ENCODE measurements at places on chromosomes 1 and 21.

DNA sequence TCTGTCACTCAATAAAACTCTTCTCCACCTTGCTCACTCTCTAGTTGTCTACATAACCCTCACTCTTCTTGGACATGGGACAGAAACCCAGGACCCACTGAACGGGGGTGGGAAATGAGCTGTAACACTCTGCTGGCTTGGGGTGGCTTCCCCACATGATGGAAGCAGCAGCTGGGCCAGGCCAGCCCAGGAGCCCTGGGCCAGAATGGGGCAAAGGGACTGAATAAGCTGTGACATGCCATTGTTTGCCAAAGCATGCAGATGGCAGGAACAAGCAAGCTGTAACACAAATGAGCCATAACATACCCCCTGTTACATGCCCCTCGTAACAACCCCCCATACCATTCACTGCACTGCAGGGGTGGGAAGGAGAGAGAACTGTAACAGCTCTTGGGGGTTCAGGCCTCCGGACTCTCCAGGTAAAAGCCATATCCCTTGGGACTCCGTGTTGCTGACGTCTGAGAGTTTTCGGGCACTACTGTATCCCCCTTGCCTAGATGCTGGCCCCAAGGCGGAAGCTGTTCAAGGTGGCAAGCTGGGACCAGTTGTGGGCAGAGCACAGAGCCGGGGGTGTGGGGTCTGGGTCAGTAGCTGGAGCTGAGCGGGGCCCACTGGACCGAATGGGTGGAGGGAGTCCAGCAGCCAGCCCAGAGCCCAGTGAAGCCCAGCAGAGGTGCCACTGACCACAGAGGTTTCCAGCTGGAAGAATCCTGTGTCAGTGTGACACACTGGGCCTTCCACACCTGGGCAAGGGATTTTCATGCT is 56.1 kb upstream of the DMRTB1 start:
- no peak for DNase-seq

GRCh38 chr1:237226177-237226944 is 184.4 kb downstream of the RYR2 start:
- no peak for DNase-seq

GRCh38 chr1:45815667-45816458 is 12.5 kb downstream of the MAST2 start:
- DNase-seq = no peak

GRCh38 chr1:198611219-198611618 is 27.6 kb upstream of the PTPRC start:
- no peak for DNase-seq

- DNase-seq = no peak
Measured at GRCh38 chr1:160883581-160884513, 1.1 kb downstream of the ITLN1 start.

- DNase-seq = no peak
Measured at GRCh38 chr1:112431038-112431437, 35.0 kb downstream of the CTTNBP2NL start.

DNA sequence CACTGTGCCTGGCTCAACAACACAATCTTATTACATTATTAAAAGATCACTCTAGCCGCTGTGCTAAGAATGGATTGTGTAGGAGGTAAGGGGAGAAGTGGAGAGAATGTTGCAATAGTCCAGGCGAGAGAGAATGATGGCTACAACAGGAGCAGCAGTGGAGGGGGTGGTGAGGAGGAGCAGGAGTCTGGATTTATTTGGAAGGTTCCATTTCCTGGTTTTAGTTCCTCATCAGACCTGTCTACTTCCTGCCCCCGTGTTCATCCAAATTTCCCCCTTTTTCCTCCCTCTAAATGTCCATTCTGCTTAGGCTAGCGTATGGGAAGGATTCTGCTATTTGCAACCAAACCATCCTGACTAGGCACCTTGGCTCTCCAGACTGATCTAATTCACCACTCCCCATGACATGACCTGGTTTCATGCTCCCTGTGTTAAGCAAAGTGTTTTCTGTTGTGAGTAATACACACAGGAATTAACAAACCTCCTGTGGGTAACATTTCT is 35.1 kb upstream of the EYA3 start:
- no peak for DNase-seq

DNA sequence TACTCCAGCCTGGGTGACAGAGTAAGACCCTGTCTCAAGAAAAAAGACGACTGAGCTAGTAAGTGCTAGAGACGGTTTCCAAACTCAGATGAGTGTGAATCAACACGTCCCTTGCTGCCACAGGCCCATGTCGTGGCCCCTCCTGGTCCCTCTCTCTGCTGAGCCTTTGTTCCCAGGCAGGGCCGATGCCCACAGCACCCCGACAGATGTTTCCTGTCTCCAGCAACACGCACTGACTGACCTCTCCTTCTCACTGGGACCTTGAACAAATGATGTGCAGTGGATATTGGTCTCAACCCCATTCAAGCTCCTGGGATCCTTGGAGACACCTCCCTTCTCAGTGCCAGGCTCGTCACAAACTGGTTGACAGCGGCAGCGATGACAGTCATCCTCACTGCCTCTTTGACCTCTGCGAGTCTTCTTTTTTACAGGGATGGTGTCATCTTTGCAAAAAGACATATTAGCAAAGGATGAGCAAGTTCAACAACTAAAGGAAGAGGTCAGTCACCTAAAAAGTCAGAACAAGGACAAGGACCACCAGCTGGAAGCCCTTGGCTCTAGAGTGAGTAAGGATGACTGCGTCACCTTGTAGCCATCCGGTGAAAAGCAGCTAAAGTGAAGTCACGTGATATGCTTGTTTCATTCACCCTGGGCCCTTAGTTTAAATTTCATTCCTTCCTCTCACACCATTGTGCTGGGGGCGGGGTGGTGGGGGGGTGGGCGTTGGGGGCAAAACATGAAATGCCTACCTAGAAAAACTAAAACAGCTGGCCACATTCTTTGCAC is 65.8 kb downstream of the FHAD1 start:
- DNase-seq = no peak

GRCh38 chr1:103496014-103496635 is 29.4 kb upstream of the RNPC3 start:
- no peak for DNase-seq

DNA sequence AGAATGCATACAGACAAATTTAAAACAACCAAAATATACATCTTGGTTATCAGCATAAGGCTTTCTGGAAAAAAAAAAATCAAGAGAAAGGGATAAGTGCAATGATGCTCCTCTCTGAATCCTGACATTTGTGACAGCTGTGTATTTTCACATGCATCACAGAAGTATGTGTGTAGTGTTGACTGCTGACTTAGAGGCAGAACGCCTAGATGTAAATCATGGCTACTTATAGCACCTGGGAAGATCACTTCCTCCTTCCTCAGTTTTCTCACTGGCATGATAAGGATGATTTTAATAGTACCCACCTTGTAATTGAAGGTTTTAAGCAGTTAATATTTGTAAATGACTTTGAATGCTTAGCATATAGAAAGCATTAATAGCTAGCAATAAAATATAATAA is 112.5 kb downstream of the MRPL39 start:
- no peak for DNase-seq

GRCh38 chr1:101141376-101141775 is 95.4 kb upstream of the S1PR1 start:
- no peak for DNase-seq

DNA sequence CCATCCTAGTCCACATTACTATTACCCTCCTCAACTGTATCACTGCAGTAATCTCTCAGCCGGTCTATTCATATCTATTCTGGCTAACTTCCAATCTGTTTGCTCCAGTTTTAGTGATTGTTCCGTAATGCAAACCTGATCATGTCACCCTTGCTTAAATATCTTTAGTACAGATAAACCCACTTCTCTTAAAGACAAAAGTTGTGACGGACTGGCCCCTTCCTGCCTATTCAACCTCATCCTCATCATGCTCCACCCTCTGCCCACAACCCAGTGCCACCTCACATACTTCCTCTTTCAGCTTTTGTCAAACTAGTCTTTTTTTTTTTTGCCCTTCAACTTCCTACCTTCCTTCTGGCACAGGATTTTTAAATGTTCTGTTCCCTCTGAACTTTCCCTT is 2.8 kb upstream of the C1orf162 start:
- peak; percentile 82 for DNase-seq

DNA sequence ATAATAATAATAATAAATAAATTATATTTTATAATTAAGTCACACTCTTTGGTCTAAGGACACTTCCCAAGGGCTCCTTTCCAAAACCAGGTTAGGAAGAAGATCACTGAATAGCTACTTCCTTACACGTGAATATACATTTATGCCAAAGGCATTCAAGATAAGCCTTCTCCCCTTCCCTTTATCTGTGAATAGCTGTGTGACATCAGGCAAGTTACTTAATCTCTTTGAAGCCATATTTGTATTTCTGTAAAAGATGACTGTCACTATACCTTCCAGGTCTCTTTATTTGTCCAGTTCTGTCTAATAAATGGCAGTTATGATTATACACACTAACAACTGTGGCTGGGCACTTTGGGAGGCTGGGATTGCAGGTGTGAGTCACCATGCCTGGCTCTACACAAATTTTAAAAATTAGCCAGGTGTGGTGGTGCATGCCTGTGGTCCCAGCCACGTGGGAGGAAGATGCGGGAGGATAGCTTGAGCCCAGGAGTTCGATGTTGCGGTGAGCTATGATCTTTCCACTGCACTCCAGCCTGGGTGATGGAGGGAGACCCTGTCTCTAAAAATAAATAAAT is 5.5 kb upstream of the RNF11 start:
- no peak for DNase-seq

- no peak for DNase-seq
Measured at GRCh38 chr1:204970937-204971336, 72.1 kb upstream of the CNTN2 start.

GRCh38 chr1:239778208-239778813 is 313.4 kb upstream of the FMN2 start:
- DNase-seq = no peak

DNA sequence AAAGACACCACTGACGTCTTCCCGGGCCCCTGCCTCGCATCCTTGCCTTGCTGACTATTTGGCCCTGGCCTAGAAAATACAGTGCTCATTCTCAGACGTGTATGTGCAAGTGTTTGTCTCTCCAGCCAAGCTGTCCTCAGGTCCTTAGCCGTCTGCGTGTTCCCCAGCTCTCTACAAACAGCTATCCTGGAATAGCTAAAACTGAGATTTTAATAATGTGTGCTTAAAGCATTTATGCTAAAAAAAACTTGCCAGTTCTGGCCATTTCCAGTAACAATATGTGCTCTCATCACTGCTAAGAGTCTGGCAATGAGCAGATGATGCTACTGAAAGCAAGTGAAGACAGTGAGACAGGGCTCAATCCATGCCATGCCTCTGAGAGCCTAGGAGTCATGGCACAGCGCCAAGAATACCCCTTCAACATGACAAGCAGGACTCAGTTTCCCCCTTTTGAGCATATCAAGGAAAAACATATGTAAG is 55.7 kb downstream of the IRF2BP2 start:
- no peak for DNase-seq

- no peak for DNase-seq
Measured at GRCh38 chr1:97308131-97308530, 586.5 kb downstream of the PTBP2 start.

- no peak for DNase-seq
Measured at GRCh38 chr1:156707417-156708217, 2.2 kb upstream of the CRABP2 start.

DNA sequence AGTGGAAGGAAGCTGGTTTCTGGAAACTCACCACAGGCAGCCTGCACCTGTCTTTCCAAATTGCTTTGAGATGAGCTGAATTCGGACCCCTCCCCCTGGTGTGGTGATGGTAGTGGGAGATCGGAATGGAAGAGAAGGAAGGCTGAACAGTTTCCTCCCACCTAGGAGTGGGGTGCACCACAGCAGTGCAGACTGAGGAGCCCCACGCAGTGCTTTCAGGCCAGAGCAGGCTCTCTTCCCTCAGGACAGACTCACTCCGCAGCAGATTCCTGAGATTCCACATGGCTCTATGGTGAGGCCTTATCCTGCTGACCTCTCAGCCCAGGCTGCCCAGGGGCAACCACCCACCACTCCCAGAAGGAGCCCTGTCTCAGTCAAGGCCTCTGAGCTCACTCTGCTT is 80.9 kb downstream of the ATP1A1 start:
- DNase-seq = no peak
